ENCODE measurements at places on chromosomes 1 and 21.

DNA sequence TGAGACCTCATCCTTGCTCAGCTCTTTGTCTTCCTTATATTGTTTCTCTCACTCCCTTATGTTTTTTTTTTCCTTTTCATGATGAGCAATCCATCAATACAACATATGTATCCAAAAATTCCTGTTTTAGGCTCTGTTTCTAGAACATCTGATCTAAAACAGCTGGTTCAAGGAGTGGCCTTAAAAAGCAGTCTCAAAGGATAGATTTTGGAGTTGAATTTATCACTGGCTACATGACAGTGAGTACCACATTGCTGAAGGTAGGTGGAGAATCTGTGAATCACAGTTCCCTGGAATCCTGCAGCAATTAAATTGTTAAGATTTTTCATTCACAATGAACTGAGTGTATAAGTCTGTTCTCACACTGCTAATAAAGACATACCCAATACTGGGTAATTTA, 155.8 kb upstream of the ADAMTS5 start:
- DNase-seq: no peak

- DNase-seq: no peak
These were observed 34.0 kb upstream of the CHIT1 start for GRCh38 chr1:203263496-203263895.

DNA sequence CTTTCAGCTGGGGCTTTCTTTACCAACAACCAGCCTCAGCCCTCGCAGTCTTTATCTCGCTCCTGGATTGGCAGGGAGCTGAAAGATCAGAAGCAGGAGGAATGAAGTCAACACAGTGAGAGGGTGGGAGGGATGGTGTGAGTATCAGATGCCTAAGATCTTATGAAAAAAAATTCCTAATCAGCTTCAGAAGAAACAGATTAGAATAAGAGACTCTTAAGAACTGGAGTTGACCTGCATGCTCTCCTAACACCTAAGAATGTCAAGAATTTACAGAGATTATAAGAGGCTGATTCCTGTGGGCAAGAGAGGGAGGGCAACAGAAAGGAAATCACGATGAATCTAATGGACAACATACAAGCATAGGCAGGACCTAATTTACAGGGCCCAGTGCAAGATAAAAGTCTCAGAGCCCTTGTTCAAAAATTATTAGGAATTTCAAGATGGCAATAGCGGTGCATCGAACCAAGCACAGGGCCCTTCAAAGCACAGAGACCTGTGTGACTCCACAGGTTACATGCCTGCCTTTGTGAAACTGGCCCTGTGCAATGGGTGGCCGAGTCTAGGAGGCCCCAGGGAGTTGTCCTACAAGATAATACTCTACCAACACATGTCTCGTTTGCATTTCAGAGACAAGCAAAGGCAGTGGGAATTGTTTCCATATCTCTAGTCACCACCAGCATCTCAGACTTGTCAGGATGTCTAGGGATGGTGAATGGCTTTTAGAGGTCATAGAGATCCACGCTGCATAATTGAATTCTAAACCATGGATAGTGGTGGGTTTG, 65.3 kb upstream of the PPP2R5A start:
- no peak for DNase-seq

- DNase-seq: no peak
These were observed 27.1 kb downstream of the IPP start for GRCh38 chr1:45723248-45723930.

- no peak for DNase-seq
These were observed 61.5 kb upstream of the ARHGAP29 start for GRCh38 chr1:94298861-94299260.
